ENCODE measurements at places on chromosomes 1 and 21. TPM values are rescaled to one million over a fixed set of nuclear protein-coding genes. Genes with fewer than 3 reads are reported as not detected.

- no peak for DNase-seq
Measured at GRCh38 chr1:29592261-29592615, 355.9 kb downstream of the PTPRU start.

GRCh38 chr1:210826686-210827085 is 307.3 kb downstream of the KCNH1 start:
- DNase-seq: no peak

- DNase-seq: no peak
Measured at GRCh38 chr1:28579401-28579800, 12.7 kb upstream of the RAB42 start.

- no peak for DNase-seq
Measured at GRCh38 chr1:57835620-57836019, 411.8 kb upstream of the DAB1 start.

DNA sequence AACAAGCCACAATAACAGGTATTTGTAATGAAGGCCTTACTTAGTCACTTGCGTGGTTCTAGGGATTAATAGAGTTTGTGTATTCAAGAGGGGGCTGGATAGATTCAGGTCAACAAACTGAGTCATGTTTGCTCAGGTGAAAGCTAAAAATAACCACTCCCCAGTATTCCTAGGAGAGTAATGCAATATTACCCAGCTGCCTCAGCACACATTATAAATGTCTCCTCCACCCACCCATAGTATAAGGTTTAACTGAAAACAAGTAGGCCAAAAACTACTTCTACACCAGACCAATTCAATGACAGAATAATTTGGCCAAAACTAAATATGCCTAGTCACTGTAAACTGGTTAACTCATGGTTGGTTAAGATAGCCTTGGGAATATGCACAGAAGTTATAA is 34.4 kb downstream of the WLS start:
- DNase-seq: no peak

- no peak for DNase-seq
Measured at GRCh38 chr21:39536835-39537234, 75.9 kb upstream of the B3GALT5 start.

DNA sequence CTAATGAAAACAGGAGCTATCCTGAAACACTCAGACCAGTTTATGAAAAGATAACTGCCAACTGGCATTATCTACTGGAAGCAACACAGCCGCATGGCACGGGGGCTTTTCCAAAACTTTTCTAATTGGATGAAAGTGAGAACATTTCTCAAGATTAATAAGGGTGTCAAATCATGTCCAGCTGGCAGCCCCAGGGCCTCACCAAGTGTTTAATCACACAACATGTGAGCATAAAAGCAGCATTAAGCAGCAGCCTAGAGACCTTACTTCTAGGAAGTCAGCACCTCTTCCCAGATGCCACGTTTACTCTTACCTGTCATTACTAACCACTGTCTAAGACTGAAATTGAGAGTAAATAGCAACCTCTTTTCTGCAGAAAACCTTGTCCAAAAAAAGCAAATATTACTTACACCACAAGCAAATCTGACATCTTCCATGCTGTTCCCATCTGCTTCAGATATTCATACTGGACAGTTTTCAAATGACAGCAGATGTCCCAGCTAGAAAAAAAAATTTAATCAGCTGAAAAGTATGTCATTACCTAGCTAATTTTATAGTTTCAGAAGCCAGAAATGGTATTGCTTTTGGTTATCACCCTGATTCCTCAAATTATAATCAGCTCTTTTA is 341.5 kb upstream of the ZP4 start:
- peak; percentile 10 for DNase-seq

DNA sequence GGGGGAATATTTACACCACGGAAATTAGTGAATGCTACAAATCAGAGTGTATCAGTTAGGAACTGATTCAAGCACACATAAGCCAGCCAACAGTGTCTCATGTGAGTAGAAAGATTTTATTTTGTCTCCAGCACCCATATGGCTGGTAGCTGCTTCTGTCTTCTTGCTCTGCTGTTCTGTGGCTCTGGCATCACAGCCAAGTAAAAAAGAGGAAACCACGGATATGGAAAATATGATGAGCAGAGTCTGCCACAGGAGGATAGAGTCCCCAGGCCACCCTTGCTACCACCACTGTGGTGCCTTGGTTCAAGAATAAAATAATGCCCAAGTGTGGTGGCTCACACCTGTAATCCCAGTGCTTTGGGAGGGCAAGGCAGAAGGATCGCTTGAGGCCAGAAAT is 53.6 kb upstream of the SPOCD1 start:
- DNase-seq: peak; percentile 15

GRCh38 chr1:161727256-161727924 is 6.0 kb downstream of the FCRLB start:
- no peak for DNase-seq

- no peak for DNase-seq
Measured at GRCh38 chr1:116325922-116326321, 47.1 kb upstream of the ATP1A1 start.

PCSK9 gene
- polyA plus RNA-seq: 9.7 TPM

RNF186 gene
- polyA plus RNA-seq: not detected

SPATA17 gene
- 3.5 TPM for polyA plus RNA-seq

GPR3 gene
- polyA plus RNA-seq: 1.2 TPM

AVPR1B gene
- 0.58 TPM for polyA plus RNA-seq

LEMD1 gene
- not detected for polyA plus RNA-seq

PGBD5 gene
- polyA plus RNA-seq: 26.4 TPM

KAZN gene
- polyA plus RNA-seq: 12.6 TPM

SLC2A5 gene
- polyA plus RNA-seq: 12.9 TPM

TDRD5 gene
- polyA plus RNA-seq: not detected

Measured in muscle of back (tissue), 13 donors.